Urinary bladder (tissue), 4 donors: ENCODE measurements at places on chromosomes 5 and 9.

- DNase-seq: no peak
Measured at GRCh38 chr9:76926324-76926741, 20.4 kb upstream of the PRUNE2 start.

DNA sequence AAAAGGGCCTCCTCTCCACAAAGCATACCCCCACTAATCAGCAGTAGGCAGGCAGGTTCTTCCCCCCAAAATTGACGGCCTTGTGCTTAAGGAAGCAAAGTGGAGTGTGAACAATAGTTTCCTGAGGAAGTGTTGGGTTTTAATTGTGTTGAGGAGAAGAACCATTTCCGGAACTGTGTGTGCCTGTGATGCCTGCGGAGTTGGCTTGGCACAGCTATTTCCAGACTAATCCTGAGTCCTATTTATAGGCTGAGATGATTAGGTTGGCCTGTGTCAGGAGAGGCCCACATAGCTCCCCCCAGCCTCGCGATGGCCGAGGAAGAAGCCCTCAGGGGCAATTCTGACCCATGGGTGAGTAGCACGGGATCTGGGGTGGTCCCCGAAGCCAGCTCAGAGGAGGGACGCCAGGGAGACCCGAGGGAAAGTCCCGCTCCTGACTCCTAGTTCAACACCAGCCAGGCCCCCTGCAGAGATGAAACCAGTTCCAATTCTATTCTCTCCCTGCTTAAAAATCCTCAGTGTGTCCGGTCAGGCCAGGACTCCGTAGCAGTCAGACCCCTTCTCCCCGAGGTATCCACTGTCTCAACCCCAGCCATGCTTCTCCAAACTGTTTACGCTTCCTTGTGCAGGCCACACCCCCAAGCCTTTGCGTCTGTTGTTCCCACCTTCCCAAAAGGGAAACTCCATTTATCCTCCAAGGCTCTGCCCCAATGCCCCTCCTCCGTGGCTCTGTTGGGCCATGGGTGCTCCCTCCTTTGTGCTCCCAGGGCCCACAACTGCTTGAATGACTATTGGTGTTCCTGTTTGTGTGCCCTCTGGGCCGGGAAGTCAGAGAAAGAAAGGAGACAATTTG is 18.1 kb downstream of the GSN start:
- no peak for DNase-seq

DNA sequence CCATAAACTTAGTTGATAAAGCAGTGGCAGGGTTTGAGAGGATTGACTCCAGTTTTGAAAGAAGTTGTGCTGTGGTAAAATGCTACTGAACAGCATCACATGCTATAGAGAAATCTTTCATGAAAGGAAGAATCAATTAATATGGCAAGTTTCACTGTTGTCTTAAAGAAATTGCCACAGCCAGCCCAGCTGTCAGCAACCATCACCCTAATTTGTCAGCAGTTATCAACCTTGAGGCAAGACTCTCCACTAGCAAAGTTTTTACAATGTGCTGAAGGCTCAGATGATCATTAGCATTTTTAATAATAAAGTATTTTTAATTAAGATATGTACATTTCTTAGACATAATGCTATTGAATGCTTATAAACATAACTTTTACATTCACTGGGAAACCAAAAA is 101.0 kb upstream of the SH3GL2 start:
- no peak for DNase-seq

- no peak for DNase-seq
Measured at GRCh38 chr5:163861670-163862069, 356.3 kb downstream of the MAT2B start.

- DNase-seq: no peak
Measured at GRCh38 chr9:127285965-127286364, 21.4 kb downstream of the GARNL3 start.

GRCh38 chr9:21294904-21295538 is 10.1 kb downstream of the IFNA5 start:
- DNase-seq: no peak

GRCh38 chr9:26392639-26393038 is 500.0 kb downstream of the CAAP1 start:
- DNase-seq: no peak

DNA sequence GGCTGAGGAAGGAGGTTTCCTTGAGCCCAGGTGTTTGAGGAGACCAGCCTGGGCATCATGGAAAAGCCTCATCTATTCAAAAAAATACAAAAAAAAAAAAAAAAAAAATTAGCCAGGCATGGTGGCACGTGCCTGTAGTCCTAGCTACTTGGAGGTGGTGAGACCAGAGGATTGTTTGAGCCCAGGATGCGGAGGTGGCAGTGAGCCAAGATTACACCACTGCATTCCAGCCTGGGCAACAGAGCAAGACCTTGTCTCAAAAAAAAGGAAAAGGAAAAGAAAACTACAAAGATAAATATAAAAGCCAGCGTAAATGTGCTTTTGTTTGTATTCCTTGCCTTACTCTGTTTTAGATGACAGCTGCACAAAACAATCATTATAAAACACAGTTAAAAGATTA is 2249.2 kb upstream of the C9orf72 start:
- no peak for DNase-seq

- no peak for DNase-seq
Measured at GRCh38 chr9:110089681-110090370, 118.1 kb downstream of the C9orf152 start.

DNA sequence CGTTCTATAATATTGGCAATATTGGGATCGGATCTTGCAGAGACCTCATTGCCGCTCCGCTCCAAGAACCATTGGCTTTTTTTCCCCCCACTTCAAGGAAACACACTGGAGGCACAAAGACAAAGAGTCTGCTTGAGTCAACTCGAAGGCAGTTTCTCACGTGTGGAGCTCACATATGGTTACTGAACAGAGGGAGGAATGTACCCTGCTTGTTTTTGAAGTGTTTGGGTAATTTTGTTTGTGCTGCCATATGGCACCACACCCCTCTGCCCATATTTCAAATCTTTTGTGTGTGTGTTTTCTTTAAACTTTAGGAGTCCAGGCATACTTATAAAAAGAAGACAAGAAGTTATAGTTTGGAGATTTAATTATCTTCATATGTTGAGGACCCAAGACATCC is 595.9 kb downstream of the DTWD2 start:
- DNase-seq: no peak

- DNase-seq: no peak
Measured at GRCh38 chr9:100619194-100619593, 41.3 kb downstream of the CAVIN4 start.

GRCh38 chr5:132456296-132456986 is 34.1 kb downstream of the IRF1 start:
- no peak for DNase-seq

- DNase-seq: no peak
Measured at GRCh38 chr5:110398951-110399350, 327.5 kb downstream of the TMEM232 start.

- DNase-seq: no peak
Measured at GRCh38 chr5:172350212-172351181, 66.9 kb upstream of the UBTD2 start.

DNA sequence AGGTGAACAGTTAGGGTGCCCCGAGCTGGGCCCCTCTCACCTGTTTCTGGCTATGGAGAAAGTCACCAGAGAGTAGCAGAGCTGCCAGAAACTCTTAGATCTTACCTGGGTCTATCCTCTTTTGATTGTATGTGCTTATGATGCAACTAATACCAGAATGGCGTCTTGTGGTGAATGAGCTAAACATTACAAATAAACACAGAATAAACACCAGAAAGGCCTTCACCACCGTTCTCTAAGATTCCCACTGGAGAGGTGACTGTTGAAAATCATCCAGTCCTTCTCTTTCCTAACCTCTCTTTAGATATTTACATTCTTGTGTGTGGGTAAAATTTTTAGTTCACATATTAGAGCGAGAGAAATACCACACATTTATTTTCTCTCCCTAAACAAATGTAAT is 241.7 kb upstream of the GAS1 start:
- DNase-seq: no peak

- DNase-seq: no peak
Measured at GRCh38 chr9:2193552-2193951, 178.4 kb downstream of the SMARCA2 start.

DNA sequence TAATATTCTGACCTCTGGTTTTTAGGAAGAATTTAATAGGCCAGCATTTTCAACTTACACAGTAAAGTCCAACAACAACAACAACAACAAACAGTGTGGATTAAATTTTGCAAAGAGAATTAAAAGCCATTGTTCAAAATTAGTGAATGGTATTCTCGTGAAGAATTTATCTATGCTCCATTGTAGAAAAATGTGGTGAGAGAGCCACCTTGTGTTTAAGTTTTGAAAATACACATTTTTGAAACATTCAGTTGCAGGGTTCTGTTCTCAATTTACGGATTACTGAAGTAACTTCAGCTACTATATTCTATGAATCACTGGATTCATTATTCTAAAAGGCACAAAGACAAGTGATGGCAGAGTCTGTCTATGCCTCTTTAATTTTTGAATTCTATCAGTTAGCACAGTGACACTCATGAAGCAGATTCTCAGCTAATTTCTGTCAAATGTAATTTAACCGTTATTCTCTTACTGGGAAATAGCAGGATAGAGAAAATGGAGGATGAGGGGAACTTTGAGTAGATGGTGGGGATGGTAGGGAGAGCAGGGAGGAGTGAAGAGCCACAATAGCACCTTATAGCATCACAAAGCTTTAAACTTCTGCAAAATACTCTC is 11.0 kb downstream of the CCDC152 start:
- DNase-seq: no peak

GRCh38 chr9:109349421-109349846 is 28.6 kb upstream of the EPB41L4B start:
- DNase-seq: no peak

DNA sequence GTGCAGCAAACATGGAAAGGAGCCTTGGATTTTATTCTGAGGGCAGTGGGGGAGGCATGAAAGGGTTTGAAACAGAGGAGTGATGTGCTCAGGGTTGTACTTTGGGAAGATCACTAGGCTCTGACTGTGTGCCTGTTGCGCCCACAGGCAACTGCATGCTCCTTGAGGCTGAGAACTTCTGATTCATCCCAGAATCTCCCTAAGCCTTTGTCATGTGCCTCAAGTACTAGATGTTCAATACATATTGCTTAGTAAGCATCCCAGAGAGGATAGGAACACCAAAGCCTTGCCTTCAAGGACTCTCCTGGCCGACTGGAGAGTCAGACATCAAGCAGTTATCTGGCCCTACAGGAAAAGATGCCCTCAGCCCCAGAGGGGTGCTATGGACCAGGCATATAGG is 54.1 kb downstream of the ARHGEF37 start:
- DNase-seq: no peak

GRCh38 chr5:119078861-119079260 is 8.0 kb downstream of the DMXL1 start:
- no peak for DNase-seq

GRCh38 chr9:129619787-129620668 is 873 bp downstream of the C9orf50 start:
- no peak for DNase-seq

- DNase-seq: no peak
Measured at GRCh38 chr5:82603033-82603987, 325.2 kb upstream of the RPS23 start.

GRCh38 chr9:128556276-128556675 is 3.9 kb downstream of the SPTAN1 start:
- DNase-seq: no peak

- DNase-seq: no peak
Measured at GRCh38 chr9:90515510-90515909, 127.1 kb downstream of the DIRAS2 start.

GRCh38 chr5:53303105-53303504 is 177.3 kb upstream of the FST start:
- no peak for DNase-seq

DNA sequence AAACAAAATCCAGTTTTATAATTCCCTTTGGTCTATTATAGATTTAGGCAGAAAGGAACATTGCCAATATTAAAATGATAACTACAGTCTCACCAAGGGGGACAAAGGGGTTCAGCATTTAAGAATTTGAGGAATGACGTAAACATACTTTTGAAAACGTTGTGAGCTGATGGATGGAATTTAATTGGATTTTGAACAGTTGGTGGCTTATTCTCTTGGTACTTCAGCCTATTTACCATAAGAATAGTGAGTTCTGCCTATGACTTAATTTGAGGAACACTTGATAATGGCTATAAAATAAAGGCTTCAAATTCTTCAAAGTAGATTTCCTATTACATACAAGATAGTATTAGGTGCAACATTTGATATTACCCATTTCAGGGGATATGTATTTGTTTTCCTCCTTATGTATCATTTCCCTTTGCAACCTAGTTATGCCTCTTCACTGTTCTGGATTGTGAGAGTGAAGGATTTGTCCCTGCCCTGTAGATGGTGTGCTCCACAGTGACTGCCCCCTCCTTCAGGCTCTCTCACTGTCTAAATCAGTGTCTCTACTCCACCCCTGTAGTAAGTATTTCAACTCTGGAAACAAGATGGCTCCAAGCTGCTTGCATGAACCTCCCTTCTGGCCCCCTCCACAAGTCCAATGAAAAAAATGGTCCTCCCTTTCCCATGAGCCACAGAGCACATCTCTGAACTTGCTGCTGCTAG is 225.6 kb downstream of the ARHGEF28 start:
- no peak for DNase-seq

- no peak for DNase-seq
Measured at GRCh38 chr5:176619203-176619568, 9.2 kb upstream of the GPRIN1 start.

DNA sequence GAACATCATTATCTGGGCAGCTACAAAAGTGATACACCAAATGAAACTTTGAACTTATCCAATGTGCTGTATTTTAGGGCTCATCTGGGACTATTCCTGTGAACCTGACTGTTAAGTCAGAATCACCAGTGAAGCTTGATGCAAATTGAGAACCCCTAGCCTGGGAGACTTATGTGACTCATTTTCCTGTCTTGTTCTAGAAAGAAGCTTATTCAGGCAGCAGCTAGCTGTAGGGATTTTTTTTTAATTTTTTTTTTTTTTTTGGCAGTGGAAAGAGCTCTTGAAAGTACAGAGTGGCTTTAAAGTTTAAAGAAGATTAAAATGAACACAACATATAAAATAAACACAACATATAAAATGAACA is 81.1 kb upstream of the TNFAIP8 start:
- no peak for DNase-seq

GRCh38 chr9:401223-401622 is 186.6 kb downstream of the DOCK8 start:
- no peak for DNase-seq

DNA sequence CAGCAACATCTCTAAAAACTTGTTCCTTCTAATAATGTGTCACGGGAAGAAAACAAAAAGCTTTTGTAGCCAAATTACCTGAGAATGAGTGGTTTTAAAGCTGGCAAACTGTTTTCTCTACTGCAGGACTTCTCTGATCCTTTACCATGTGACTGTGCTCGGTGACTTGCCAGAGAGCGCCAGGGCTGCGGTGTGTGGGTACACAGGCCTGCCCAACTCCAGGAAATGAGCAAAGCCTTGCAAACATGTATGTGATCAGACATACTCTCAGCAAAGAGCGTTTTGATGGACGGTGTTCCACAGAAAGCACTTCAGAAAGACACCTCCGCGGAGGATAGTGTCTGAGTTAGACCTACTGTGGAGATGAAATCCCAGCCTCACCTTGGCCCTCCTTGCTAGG is 157.3 kb downstream of the SPOCK1 start:
- DNase-seq: no peak

- DNase-seq: no peak
Measured at GRCh38 chr5:91329283-91329682, 53.8 kb downstream of the ARRDC3 start.
